ENCODE measurements at places on chromosomes 13 and 19. TPM values are rescaled to one million over a fixed set of nuclear protein-coding genes. Genes with fewer than 3 reads are reported as not detected.

GRCh38 chr13:64527561-64527960 is 2702.6 kb downstream of the PCDH9 start:
- no peak for DNase-seq

GRCh38 chr19:39310558-39311311 is 9.9 kb downstream of the LRFN1 start:
- DNase-seq, result peak; percentile 46

GRCh38 chr19:5460748-5461147 is 5.5 kb downstream of the ZNRF4 start:
- DNase-seq, result no peak

LILRB4 gene
- not detected for total RNA-seq

All from SK-MEL-5 (cell line).